ENCODE measurements at places on chromosomes 2 and 18. TPM values are rescaled to one million over a fixed set of nuclear protein-coding genes. Genes with fewer than 3 reads are reported as not detected.

DNA sequence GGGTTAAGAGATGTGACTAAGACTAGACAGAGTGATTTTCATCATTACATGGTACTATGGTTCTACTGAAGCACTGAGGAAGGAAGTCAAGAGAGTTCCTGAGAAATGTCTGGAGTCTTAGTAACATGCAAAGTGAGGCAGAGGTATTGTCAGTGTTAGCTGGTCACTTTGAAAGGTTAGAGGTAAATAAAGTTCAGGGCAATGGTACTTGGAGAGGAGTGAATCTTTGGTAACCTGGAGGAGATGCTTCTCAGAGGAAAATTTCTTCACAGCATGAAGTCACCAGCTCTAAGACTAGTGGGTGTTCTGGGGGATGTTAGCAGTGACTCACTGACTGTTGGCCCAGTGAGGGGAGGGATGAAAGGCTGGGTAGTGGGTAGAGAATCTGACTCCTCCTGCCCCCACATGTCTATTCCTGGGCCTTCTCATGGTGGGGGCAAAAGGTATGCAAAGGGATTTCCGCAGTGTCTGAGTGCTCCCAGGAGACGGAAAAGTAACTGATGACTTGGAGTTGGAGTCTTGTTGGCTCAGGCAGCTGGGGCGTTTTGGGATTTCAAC, 23.3 kb upstream of the IL1RN start:
- no peak for DNase-seq

GRCh38 chr2:130933501-130933900, 96.8 kb downstream of the ARHGEF4 start:
- DNase-seq: no peak

DNA sequence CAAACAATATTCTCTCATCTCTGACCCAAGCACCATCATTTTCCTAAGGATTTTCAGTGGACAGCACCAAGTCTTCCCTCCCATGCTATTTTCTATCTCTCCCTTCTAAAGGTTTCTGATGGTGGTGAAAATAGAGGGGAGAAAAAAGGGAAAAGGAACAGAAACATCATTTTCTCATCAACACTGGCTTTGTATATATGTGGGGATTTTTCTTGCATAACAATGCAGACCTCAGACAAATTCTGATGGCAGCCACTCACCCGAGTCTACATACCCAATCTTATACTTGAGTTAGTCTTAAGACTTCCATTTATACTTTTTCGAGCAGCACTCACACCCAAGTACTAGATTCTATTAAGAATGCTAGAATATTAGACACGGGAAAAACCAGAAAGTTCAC, 95.8 kb downstream of the TMEM163 start:
- no peak for DNase-seq

GRCh38 chr2:116979916-116980764, 834.4 kb upstream of the DDX18 start:
- no peak for DNase-seq

DNA sequence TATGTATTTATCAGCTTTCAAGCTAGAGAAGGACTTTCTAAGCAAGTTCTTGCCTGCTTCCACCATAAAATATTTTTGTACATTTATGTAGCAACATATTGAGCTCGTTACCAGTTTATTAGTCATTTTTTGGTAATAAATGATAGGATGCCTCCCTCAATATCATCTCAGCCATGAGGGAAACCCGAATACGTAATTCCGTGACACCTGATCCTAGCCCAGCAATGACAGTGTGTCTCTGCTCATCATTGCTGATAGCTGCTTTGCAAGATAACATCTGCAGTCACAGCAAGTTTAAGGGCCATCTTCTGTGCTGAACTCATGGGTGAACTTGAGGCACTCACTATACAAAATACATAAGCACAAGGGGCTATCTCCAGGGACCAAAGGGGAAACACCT, 62.2 kb downstream of the COL6A3 start:
- DNase-seq: no peak

DNA sequence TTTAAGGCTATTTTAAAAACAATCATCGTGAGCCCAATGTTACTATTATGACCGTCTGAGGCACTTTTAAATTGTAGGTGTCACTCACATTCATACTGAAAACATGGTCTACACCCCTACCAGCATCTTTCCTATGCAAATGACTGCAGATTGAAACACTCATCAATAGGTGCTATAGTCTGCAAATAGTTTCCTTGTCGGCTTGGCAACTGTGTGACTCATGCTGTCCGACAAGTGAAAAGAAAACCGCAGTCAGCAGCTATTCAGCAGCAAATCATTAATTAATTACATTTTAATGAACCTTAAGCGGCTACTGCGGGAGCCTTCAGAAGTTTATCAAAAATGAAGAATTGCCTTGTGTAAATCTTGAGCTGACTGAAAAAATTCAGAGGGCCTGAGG, 134.4 kb downstream of the FIGN start:
- no peak for DNase-seq

Gene INHA
- not detected for polyA plus RNA-seq

DNA sequence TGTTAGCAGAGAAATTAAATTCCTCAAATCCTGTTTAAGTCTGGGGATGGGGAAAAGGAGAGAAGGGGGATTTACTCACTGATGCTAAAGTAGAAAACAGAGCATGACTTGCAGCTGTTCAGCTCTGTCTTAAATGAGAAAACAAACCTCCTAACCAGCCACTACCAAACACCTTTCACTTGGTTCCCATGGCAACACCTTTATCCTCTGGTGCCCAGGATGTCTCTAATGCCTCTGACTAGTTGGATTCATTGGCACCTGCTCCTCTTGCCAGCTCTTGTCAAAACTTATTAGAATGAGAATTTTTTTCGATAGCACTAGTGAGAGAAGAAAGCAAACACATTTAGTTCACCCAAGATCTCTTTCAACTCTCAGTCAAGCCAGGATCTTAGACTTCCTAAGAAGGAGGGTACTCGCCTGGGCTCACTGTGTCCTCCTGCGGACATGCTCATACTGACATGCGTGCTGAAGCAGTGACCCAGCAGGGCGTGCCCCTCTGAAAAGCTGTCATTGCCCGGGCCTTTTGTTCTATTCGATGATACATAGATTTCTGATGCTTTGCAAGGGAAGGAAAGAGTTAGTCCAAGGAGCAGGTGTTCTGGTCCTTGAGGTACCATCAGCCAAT, 656.0 kb upstream of the CELF4 start:
- DNase-seq: no peak

DNA sequence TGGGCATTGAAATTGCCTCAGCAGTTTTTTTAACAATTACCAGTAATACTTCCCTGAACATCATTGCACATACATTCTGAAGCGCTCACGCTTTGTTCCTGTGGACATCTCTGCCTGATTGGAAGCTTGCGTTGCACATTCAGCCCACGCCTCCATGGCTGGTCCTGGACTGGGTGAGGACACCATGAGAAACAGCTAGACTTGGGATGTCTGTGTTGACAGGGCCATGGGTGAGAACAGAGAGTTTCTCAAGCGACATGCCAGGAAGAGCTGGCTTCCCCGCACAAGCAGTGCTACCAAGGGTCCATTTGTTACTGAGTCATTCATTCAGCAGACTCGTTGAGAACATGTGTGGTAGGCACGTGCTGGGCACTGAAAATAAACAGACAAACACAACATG, 166.3 kb downstream of the GBX2 start:
- DNase-seq: no peak

DNA sequence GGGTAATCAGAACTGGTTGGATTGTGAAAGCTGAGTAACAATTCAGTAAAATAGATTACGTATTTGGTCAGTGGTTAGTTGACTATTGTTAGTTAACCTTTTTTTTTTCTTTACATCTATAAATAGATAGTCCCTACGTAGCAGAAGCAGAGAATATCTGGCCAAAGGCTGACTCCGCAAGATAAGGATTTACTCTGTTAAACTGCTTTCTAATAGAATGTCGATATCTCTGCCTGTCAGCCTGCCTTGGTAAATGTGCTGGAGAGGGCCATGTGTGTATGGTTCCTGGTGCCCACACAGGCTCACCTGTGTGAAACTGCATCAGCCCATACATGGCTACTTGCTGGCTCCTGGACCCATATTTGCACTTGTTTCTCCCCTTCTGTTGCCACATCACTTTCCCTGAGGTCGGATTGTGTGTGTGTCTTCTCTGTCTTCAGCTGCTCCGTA, 94.4 kb downstream of the CRIM1 start:
- DNase-seq: no peak

GRCh38 chr2:12616456-12617156, 100.1 kb upstream of the TRIB2 start:
- DNase-seq: no peak

DNA sequence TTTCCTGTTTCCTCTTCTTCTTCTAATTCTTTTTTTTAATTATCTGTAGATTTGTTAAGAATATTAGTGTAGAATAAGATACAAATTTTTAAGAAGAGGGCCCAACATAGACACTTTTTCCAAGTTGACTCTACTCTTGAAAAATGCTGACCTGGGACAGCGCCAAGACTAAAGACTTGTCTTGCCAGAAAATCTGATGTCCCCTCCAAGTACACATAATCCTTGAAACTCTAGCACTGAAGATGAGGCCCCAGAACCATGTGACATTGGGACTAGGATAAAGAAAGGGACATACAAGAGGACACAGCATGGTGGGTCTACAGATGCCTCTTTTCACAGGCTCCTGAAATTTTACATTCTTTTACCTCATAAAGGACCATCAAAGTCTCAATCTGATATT, 271.6 kb upstream of the SESTD1 start:
- DNase-seq: no peak

DNA sequence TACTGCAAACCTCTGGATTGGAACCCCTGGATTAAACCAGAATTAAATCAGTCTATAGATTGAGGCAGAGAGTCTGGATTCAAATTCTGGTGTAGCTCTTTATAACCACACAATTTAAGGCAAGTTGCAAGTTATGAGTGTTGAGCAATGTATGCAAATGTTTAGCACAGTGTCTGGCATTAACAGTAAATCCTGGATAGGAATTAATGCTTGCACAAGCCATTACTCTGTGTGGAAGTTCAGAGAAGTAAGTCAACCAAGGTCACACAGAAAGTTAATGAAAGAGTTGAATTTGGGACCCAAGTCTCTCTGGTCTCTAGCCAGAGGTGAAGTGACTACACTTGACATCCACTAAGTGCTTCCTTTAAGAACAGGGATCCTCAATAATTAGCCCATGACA, 2.0 kb upstream of the MARCO start:
- no peak for DNase-seq

Gene RRM2
- 7.9 TPM for polyA plus RNA-seq

GRCh38 chr2:192195548-192196418, 1.1 kb upstream of the TMEFF2 start:
- DNase-seq: no peak

GRCh38 chr2:51165534-51166260, 133.8 kb upstream of the NRXN1 start:
- no peak for DNase-seq

DNA sequence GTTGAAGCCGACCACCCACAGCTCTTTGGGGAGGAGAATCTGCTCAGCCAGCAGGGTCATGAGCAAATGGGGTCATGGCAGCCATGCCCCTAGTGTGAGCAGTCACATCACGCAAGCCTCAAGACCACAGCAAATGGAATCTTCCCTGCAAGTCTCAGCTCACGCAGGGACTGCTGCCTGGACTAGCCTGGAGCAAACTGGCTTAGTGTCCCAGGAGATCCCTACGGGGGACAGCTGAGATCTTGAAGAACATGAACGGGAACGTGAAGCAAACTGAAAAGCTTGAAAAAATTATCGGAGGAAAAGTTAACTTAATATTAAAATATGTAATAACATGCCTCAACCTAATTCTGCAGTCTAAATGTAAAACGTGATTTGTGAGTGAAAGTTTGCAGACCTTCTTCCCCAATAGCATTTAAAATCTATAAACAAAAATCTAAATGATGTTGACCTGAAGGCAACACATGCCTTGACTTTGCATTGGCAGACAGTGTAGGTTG, 118.4 kb downstream of the FAM124B start:
- no peak for DNase-seq

Gene LIPG
- polyA plus RNA-seq: not detected

GRCh38 chr2:210617732-210618330, 61.4 kb downstream of the CPS1 start:
- no peak for DNase-seq

Gene TLX2
- 0.14 TPM for polyA plus RNA-seq

Gene GCKR
- polyA plus RNA-seq: not detected

DNA sequence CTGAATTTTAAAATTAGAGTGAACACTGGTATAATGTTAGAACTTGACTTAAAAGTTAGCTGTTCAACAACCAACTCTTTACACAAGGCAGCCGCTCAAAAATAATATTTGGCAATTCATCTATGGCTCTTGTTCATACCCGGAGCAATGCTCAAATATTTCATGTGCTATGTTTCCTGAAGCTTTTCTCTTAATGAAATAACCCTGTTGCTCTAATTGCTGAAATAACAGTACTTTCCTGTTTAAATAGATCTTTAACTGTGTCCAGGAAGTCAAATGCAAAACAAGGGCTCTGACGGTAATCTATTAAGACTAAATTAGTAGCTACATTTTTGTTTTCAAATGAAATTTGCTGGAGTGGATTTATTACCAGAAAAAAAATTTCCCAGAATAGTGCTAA, 33.7 kb downstream of the RFTN2 start:
- DNase-seq: no peak

Gene ALKAL2
- polyA plus RNA-seq: not detected

- DNase-seq: no peak
Measured at GRCh38 chr18:42586601-42587000, 528.9 kb downstream of the RIT2 start.

DNA sequence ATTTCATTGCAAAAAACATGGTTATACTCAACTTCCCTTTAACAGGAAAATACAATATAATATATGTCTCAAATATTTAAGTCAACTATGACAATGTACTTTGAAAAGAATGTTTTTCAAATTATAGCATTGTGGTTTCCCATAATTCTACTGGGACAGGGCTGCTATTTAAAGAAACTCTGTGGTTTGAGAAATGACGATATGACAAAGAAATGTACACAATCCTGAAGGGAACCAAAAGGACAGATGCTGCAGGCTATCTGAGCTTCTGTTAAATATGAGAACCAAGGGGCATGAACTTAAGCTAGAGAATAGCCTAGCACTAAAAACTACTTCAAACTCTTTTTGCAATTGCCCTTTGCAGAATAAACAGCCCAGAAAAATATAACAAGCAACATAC, 415.9 kb downstream of the GRB14 start:
- DNase-seq: no peak

DNA sequence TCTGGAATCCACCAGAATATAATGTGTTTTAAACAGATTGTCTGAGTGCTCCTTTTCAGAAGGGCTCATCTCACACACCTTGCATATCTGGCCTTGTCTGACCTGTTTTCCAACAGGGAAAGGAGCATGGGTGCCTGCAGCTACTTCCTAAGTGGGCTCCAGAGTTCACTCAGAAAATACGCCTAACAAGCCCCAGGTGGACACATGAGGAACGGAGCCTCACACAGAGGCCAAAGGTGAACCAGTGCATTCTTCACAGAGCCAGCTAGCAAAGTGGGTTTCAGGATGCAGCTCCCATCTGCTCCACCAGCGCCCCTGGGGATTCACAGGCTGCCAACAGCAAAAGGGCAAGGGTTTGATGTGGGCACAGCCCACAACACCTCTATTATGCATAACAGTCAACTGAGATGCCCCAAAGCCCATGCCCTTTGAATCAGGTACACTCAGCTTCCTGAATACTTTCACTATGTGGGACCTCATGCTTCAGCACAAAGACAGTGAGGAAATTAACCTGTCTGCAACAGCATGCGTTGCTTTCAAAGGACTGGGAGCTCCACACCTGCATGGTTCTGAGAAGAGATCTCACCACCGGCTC, 86.6 kb downstream of the CCBE1 start:
- no peak for DNase-seq

GRCh38 chr2:1938986-1939385, 194.7 kb upstream of the PXDN start:
- DNase-seq: no peak

Measured in CD4-positive, CD25-positive, alpha-beta regulatory T cell (primary cell).